AG10803 (cell line): ENCODE measurements at places on chromosomes 2 and 18.

- no peak for DNase-seq
These were observed 25.5 kb downstream of the B4GALT6 start for GRCh38 chr18:31658670-31659575.

GRCh38 chr18:4276953-4277585 lies 178.0 kb downstream of the DLGAP1 start:
- no peak for DNase-seq

- DNase-seq, result peak; percentile 8
These were observed 68.6 kb downstream of the CCDC138 start for GRCh38 chr2:108855194-108855593.

- DNase-seq, result no peak
These were observed 34.7 kb upstream of the DTNB start for GRCh38 chr2:25707927-25708590.

GRCh38 chr2:16722677-16723076 lies 57.0 kb upstream of the CYRIA start:
- DNase-seq, result no peak

GRCh38 chr2:1634681-1635341 lies 109.5 kb downstream of the PXDN start:
- no peak for DNase-seq

DNA sequence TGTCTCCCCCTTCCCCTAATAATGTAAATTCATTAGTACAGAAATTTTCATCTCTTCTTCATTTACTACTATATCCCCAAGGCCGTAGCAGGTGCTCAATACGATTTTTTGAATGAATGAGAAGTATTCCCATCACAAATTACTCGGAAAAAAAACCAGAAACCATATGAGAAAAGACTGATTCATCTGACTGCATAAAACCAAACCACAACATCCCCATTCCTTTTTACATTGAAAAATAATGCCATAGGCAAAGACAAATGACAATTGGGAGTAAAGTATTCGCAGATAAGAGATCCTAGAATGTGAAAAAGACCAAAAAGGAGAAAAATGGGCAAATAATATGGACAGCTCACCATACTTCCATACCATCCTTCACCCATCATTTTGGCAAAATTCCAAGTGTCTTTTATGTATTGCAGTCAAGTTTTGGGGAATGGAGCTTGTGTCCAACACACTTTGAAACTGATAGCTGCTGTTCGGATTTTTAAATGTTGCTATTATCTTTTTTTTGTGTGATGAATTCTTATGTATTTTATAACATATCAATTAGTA lies 1.5 kb downstream of the ZC3H8 start:
- no peak for DNase-seq

- peak; percentile 10 for DNase-seq
These were observed 30.7 kb upstream of the CD302 start for GRCh38 chr2:159828738-159829137.

GRCh38 chr2:96503637-96504243 lies 1.4 kb downstream of the NEURL3 start:
- DNase-seq, result no peak

GRCh38 chr2:65436169-65436823 lies 3.9 kb upstream of the SPRED2 start:
- peak; percentile 98 for DNase-seq

DNA sequence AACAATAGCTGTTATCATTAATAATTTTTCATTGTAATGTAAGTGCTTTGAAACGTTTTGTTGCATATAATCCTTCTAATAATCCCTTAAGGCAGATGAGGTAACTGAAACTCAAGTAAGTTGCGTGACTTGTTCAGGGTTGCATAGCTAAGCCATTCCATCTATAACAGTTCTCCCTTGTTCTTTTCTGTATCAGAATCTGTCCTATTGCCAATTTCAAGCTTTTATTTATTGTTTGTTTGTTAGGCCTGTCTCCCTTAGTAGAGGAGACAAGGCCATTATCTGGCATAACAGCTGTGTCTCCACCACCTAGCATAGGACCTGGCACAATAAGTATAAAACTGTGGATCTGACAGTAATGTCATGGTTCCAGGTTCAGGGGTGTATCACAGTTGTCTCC lies 19.4 kb downstream of the BABAM2 start:
- DNase-seq, result no peak

DNA sequence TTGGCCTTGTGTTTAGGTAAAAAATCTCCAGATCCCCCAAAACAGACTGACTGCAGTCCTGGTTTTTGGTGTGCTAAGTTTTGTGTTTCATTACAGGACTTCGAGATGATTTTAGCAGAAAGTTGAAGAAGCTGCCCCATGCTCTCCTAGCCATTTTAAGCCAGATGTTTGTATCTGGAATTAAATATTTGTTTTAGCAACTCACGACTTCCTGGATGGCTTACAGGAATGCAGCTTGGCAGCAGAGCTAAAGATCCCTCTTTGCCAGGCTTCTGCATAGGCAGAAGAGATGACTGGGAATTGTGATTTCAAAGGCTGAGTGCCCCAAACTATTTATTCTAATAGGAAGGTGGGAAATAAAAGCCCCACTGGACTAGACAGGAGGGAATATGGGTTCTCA lies 31.1 kb downstream of the ONECUT2 start:
- DNase-seq, result peak; percentile 32

- no peak for DNase-seq
These were observed 91.1 kb upstream of the ZNF804A start for GRCh38 chr2:184507254-184507653.

DNA sequence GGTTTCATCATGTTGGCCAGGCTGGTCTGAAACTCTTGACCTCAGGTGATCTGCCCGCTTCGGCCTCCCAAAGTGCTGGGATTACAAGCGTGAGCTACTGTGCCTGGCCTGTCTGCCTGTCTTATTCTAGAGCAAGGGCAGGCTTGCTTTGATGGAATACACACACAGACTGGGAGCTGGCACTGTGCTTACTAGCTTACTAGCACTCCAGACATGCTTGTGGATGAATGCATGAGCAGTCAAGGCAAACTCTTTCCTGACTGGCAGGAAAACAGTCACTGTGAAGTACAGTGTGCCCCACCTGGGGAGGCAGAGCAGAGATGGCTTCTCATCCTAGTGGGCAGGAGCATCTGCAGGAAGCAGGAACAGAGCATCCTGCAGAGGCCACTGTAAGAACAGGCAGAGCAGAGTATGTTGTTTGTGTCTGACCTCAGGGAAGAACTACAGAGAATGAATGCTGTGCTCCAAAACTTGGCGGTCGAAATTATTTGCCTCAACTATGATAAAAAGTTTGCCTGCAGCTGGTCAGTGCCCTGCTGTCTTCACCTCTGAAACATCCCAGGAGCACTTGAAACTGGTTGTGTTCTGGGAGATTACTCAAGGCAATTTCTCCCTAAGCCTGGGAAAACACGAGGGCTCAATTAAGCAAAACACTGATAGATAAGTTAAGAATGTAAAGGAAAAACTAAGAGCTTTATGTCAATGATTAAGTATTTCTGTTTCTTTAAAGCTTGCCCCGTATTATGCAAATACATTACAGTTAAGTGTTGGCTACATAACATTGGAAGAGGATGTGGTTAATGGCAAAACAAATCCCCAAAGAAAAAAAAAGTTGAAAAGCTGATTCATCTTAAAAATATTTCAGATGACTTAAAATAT lies 102.4 kb downstream of the VAPA start:
- peak; percentile 99 for DNase-seq

GRCh38 chr2:63051042-63051794 lies 588 bp downstream of the OTX1 start:
- DNase-seq, result no peak

- no peak for DNase-seq
These were observed 18.3 kb downstream of the CDC42EP3 start for GRCh38 chr2:37653093-37653492.

- no peak for DNase-seq
These were observed 25.2 kb downstream of the PDIA6 start for GRCh38 chr2:10787176-10787968.

DNA sequence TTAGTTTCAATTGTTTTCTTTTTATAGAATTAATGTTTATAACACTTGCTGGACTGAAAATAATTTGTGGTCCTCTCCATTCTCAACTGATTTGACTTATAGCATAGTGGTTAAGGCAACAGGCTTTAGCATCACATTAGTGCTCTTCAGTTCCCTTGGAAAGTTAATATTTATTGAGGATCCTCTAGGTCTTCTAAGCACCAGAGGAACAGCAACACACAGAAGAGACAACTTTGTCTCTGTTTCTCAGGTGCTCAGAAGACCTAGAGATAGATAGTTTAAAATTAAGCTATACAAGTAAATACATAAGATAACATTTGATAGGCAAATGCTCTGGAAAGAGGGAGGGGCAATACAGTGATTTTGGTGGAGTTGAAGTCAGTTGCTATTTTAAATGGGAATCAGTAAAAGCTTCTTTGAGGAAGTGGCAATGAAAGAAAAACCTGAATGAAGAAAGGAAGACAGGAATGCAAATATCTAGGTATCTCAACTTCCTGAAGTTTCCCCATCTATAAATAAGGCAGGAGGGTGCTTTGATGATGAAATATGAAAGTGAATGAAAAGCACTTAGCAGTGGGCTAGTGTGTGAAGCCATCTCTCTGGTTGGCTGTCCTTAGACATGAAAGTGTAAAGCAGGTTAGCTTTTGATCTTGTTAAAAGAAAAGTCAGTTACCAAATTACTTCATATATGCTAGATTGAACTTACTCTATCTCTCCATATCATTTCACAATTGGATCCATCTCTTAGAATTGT lies 7.9 kb downstream of the NEUROD1 start:
- no peak for DNase-seq

DNA sequence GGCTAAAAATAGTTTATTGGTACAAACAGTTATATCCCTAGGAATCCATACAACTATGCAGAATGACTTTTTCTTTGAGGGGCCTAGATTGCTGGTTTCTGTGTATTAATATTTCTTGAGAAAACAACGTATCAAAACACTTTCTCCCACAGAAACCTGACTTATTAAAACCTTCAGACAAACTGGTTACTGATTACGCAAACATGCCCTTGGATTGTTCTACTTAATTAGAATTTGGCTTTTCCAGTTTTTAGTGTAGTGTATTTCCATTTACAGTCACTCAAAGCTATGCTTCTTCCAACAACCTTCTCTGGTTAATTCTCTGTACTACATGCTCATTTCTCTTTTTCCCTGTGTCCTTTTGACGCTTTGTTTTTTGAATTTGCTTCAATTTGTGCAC lies 20.0 kb downstream of the VAPA start:
- DNase-seq, result no peak

DNA sequence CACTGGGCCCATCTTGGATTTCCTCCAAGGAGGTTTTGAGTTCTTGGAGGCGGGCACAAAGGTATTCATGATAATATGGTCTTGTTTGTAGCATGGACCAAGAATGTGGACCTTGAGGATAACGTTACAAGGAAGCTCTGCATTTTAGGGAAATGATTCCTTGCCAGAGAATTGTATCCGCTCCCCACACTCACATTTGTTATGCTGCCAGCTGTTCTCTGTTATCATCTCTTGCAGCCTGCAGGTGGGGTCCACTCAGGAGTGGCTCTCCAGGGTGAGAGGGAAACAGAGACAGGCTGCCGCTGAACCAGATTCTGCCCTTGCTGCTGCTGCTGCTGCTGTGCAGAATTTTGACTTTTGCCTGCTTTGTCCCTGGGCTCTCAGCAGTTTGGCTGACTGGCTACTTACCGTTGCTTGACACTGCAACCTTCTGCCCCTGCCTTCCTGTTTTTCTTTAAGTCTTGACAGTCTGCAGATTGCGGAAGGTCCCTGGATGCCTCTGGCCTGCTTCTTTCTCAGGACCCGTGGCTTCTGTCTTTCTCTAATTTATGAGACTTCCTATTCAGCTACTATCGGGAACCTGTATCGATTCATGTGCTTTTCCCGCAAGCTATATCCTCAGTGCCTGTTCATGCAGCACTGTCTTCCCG lies 122.3 kb upstream of the DOCK10 start:
- no peak for DNase-seq

DNA sequence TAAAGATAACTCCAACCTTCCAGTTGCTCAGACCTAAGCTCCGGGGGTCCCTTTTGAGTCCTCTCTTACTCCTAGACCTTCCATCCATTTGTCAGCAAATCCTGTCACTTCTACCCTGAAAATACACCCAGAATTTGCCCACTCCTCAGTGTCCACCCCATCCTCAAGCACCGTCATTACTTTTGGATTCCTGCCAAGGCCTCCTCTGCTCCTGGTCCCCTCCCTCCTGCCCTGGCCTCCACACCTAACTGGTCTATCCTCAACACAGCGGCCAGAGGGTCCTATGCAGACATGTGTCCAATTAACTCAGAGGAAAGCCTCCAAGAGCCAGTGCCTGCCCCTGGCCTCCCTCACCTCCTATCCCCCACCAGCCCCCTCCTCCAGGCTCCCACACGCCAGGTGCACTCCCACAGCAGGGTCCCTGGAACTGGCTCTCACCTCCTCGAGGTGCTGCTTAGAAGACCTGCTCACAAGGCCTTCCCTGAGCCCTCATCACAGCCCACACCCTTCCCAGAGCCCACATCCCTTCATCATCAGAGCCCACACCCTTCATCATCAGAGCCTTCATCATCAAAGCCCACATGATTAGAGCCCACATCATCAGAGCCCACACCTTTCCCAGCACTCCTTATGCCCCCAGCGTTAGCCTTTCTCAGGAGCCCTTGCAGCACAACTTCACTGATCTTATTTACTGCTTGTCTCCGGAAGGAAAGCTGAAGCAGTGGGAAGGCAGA lies 20.4 kb downstream of the FAM178B start:
- no peak for DNase-seq

DNA sequence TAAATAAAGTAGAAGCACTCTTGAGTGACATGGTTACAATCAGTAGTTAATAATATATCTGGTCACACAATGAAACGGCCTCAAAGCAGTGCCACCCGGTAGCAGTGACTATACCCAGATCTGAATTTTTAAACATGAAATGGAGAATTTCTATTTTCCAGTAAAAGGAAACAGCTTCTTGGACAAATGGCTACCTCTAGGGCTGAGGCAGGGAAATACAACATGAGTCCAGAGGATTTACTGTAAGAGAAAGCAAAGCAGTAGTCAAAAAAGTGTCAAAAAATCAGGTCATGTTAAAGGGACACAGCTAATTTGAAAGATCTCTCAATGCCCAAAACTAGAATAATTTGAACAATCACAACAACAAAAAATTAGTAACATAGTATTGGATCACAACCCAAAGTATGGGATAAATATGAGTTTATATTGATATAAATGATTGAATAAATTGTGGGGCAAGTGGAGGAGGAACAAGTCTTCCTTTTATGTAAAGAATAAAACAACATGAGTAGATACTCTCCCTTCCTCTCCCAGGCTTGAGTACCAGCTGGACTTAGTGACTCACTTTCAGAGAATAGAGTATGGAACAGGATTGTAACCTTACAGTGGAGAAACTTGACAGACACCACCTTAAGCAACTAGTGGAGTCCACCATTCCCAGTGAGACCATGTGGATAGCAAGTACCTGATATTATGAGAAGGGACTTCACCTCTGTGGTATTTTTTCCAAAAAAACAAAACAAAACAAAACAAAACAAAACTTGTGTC lies 180.8 kb downstream of the MBD2 start:
- no peak for DNase-seq

GRCh38 chr18:3394648-3395047 lies 55.3 kb upstream of the TGIF1 start:
- no peak for DNase-seq

- no peak for DNase-seq
These were observed 25.9 kb downstream of the TMSB10 start for GRCh38 chr2:84931384-84931821.

GRCh38 chr18:3329471-3329870 lies 67.5 kb downstream of the MYL12B start:
- DNase-seq, result no peak

- DNase-seq, result no peak
These were observed 1.9 kb downstream of the STK17B start for GRCh38 chr2:196169516-196169915.
